ENCODE measurements at places on chromosomes 2 and 18.

DNA sequence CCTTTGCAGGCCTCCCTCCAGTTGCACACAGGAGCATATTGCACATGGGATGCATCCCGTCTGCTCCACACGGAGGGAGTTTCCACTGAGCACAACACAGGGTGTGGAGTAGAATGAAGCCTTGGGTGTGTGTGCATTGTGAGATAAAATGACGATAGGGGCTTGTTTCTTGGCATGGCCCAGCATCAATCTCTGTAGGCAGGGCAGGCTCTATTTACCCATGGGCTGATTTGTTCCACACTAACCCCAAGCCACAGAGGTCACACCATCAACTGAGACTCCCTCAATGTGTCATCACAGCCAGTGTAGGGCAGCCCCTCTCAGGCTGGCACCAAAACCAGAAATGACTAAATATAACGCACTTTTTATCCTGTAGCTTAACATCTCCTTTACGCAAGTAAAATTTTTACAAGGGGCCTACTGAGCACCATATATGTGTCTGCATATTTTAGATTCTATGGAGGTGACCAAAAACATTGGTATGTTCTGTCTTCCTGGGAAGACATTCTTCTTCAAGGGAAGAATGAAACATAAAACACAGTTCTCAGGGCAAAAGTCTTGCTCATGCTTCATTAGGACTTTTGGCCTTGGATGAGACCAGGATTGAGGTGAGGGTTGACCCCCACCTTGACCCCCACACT, 2.7 kb upstream of the GKN1 start:
- DNase-seq = no peak

- no peak for DNase-seq
Measured at GRCh38 chr2:168146892-168147810, 100.2 kb downstream of the STK39 start.

DNA sequence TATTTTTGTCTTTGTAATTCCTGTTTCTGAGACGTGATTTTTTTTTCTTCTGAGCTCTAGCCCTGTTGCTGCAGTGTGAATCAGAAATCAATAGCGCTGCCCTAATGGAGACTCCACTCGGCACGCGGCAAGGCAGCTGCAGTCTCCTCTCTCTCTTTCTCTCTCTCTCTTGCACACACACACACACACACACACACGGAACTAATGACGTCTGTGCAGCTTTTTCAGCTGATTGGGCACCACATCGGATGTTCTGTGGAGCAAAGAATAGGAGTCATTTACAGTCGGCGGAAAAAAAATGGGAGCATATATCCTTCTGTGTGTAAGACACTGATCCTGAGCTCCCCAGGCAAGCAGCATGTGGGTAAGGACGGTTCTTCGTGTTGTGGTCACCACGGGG, 2.0 kb upstream of the MYT1L start:
- DNase-seq = no peak

DNA sequence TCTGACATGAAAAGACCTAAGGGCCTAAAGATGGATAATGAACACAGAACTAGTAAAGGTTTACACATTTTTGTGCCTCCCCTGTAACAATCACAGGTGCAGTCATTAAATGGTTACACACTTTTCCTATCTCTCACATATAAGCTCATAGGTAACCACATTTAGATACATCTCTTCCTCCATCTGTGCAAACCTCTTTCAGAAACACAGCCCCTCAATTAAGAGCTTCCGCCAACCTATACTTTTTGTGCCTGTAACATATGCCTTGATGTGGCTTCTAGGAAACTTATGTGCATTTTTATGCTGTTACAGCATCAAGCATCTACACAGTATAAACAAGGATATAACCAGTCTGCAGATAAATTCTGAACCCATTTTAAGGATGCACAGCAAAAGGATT, 643.3 kb downstream of the BCL11A start:
- no peak for DNase-seq

GRCh38 chr2:109500910-109501309, 112.9 kb downstream of the SEPTIN10 start:
- DNase-seq = no peak

DNA sequence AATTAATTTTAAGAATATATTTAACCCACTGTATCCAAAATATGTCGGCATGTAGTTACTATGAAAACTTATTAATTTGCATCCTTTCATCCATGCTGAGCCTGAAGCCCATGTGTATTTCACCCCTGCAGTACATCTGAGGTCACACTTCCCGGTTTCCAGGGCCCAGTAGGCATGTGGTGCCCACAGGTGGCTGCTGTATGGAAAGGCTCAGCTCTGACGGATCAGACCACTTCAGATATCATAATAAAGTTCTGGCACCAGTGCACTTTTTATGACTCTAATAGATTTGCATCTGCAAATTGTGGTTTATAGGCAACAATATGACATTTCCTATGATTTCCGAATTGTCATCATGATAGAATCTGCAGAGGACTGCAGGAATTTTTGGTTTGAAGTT, 22.5 kb downstream of the SH3RF3 start:
- DNase-seq = no peak

DNA sequence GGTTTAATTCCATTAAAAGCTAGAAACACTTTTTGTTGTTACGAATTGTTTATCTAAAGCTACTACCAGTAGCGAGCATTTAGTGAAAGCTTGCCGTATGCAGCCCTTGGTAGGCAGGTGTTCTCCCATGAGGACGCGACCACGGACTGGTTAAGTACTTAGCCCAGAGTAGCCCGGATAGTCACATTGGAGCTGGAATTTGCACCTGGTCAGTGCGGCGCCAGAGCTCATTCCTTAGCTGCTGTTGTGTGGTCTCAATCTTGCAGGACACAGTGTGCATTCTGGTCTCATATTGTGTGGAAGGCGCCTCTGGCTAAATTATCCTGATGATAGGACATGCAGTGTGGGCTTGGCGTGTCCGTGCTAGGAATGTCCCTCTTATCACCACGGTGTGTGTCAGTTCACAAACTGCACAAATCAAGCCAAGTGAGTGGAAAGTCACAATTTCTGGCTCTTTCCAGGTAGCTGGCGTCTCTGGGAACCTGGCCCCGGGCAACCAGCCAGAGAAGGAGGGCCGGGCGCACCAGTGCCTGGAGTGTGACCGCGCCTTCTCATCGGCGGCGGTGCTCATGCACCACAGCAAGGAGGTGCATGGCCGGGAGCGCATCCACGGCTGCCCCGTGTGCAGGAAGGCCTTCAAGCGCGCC, 133.3 kb downstream of the ZNF236 start:
- no peak for DNase-seq

DNA sequence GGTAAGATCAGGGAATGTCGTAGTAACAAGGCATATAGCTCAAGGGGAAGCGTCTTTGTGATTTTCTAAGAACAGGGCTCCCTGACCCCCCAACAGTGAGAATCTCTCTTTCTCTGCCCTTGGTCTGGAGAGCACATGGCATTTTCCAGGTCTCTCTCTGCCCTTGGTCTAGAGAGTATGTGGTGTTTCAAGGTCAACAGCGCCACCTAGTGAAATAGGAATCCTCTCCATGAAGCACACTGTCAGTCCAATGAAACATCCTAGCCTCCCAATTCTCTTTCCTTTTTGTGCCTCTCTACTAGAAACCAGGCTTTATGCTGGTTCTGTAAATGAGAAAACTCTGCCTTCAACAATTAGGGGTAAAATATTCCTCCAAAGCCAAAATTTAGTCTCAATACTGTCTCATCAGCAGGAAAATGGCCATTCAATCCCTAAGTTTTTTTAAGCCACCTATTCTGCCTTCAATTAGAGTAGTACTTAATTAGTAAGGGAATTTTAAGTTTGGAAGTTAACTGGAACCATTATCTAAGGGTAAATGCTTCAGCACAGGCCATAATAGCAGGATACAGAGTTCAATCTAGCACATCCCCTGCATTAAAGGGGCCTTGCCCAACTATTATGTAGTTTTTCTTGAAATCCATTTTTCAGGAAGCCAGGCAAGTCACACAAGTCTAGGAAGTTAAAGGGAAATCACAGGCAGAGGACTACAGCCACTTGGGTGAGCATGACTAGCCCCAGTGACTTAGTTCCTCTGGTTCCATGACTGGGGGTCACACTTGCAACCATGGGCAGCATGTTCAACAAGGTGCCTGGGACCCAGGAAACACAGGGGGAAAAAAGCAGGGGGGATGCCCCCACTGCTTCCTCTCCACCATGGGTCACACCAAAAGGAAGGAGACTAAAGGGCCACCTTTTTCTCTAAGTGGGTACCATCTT, 12.4 kb downstream of the DYM start:
- no peak for DNase-seq

GRCh38 chr2:241393524-241394196, 37.6 kb downstream of the FARP2 start:
- no peak for DNase-seq

- DNase-seq = no peak
Measured at GRCh38 chr18:13620818-13621445, 105.4 kb downstream of the FAM210A start.

GRCh38 chr2:238714038-238714528, 133.8 kb upstream of the TWIST2 start:
- DNase-seq = no peak

DNA sequence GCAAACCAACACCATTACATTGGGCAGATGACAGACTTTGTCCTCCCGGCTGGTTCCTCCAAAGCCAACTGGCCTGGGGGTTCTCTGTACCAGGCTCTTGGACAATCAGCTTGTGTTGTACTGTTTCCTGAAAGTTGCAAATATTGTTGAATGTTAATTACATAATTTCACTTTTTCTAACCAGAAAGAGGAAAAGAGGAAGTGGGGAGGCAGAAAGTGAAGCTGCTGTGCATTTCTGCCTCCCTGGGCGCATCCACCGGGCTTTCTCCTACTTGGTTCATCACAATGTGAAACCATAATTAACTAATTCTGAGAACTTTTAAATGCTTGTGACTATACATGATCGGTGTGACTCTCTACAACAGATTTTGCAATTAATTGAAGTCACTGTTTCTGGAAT, 10.1 kb downstream of the TWIST2 start:
- DNase-seq = no peak

GRCh38 chr2:237704501-237705434, 77.4 kb downstream of the LRRFIP1 start:
- no peak for DNase-seq

DNA sequence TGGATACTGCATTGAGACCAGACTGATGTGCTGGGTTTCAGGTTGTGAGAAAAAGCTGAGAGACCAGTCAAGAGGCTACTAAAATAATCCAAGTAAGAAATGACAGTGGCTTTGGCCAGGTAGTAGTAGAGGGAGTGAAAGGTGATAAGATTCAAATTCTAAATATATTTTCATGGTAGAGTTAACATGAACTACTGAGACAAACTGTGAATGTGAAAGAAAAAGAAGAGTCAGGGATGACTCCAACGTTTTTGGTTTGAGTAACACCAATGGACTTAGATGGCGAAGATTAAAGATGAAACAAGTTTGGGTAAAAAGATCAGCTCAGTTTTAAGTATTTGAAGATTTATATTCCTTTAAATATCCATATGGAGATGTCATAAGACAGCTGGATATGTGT, 209.4 kb downstream of the ZEB2 start:
- no peak for DNase-seq

GRCh38 chr2:18369760-18370159, 190.7 kb downstream of the RDH14 start:
- DNase-seq = no peak

DNA sequence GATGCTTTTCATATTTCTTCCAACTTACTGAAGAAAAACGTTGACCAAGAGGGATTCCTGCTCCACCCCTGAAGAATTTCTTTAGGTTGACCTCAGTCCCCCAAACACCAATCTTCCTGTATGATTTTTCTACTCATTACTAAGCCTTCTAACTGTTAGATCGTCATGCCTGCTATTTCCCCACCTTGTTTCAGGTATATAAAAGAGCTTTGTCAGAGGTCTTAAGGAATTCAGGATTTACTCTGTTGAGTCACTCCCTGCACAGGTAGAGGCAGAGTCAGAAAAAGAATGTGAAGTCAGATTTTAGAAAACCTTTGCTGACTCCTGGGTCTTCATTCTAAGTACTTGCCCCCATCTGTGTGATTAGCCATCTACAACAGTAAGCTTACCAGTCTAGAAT, 83.8 kb upstream of the NOSTRIN start:
- no peak for DNase-seq

- no peak for DNase-seq
Measured at GRCh38 chr18:79933765-79934164, 17.7 kb downstream of the SLC66A2 start.

- DNase-seq = no peak
Measured at GRCh38 chr18:65349635-65350034, 401.2 kb upstream of the CDH7 start.

- no peak for DNase-seq
Measured at GRCh38 chr2:241087420-241088268, 14.4 kb downstream of the MTERF4 start.

DNA sequence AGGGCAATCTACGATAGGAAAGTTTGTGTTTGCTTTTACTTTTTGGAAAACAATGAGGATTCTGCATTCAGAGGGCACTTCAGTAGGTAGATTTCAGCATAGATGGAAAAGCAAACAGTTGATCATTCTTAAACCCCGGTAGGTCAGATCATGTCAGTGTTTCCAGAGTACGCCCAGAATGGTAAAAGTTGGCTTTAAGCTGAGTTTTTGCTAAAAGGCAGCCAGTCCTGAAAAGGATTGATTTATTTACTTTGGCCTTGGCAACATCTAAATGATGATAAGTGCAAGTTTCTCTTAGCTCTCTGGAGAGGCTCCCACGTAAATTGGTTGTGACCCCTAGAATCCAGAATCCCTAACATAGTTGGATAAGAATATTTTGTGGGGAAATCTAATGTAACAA, 168.0 kb downstream of the DIS3L2 start:
- DNase-seq = no peak

GRCh38 chr2:190215620-190216019, 104.0 kb downstream of the HIBCH start:
- no peak for DNase-seq

GRCh38 chr2:67918471-67918870, 144.3 kb downstream of the C1D start:
- DNase-seq = no peak

DNA sequence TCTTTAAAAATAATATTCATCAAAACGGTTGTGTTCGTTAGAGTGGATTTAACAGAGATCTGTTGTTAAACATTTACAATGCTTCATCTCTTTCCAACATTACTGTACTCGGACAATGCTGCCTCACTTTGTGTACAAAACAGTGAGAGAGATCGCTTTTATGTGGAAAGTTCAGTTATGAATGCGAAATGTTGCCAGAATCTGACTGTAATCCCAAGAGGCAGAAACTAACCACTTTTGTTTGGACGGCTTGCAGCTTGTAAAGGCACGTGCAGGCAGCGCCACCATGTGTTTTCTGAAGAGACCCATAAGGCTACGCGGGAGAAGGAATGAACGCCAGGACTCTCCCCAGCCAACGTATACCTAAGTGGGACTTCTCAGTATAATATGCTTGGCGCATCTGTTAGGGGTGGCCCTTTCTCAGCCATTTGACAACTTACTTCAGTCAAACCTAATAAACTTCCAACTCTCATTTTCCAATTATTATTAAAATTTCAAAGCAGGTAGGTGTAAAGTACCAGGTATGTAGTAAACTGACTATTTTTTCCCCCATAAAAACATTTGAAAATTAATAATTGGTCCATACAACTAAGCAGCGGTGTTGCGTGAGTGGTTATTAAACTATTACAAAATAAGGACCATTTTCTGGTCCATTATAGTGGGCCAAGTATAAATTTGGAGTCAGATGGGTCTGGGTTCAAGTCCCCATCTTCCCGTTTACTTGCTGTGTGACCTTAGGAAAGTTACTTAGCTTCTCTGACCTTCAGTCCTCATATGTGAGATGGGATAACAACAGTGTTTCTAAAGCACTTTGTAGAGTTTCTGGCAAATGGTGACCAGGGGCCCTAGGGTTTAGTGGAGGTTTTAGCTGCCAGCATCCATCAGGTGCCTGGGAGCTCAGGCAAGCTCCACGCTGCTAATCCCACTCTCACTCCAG, 5.6 kb upstream of the NAPG start:
- no peak for DNase-seq

- no peak for DNase-seq
Measured at GRCh38 chr2:195535911-195536522, 121.0 kb upstream of the SLC39A10 start.

Data from NCI-H1417 treated with DMSO at 0.1 percent for 48 hours (cell line).